Pons (tissue), 1 donor: ENCODE measurements at places on chromosomes 3 and 15.

DNA sequence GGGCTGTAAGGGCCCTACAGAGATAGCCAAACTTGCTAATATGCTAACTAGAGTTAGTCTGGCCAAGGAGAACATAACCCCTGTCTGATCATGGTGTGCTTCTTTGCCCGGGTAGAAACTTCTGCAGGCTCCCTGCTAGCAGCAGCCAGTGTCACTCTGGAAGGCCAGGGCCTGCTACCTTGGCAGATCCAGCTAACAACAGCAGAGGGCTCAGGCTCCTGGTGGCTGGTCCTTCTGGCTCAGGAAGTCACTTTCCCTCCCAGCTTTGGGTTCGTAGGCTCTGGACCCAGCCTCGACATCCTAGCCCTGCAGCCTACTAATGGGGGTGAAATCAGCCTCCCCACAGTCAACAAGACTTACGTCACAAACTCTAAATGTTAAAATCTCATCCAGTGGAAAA, 373.7 kb upstream of the RGMA start:
- no peak for DNase-seq

- DNase-seq, result no peak
These were observed 887.4 kb upstream of the ROBO1 start for GRCh38 chr3:80655216-80655615.

DNA sequence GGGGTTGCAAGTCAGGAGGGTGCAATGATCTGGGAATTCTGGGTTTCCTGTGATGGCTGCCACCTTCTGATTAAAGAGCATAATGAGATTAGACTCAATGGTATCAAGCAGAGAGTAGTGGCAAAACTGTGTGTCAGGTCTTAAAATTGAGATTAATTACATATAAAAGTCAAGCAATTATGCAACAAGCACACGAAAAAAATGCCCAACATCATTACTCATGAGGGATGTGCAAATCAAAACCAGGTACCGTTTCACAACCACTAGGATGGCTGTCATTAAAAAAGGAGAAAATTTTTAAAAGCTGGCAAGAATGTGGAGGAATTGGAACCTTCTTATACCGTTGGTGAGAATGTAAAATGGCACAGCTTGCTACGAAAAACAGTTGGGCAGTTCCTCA, 205.0 kb downstream of the OSBPL10 start:
- no peak for DNase-seq

- DNase-seq, result no peak
These were observed 102.8 kb upstream of the GBE1 start for GRCh38 chr3:81864272-81864671.

GRCh38 chr15:68526784-68527183, 52.0 kb upstream of the CORO2B start:
- no peak for DNase-seq
